ENCODE measurements at places on chromosomes 2 and 18.

DNA sequence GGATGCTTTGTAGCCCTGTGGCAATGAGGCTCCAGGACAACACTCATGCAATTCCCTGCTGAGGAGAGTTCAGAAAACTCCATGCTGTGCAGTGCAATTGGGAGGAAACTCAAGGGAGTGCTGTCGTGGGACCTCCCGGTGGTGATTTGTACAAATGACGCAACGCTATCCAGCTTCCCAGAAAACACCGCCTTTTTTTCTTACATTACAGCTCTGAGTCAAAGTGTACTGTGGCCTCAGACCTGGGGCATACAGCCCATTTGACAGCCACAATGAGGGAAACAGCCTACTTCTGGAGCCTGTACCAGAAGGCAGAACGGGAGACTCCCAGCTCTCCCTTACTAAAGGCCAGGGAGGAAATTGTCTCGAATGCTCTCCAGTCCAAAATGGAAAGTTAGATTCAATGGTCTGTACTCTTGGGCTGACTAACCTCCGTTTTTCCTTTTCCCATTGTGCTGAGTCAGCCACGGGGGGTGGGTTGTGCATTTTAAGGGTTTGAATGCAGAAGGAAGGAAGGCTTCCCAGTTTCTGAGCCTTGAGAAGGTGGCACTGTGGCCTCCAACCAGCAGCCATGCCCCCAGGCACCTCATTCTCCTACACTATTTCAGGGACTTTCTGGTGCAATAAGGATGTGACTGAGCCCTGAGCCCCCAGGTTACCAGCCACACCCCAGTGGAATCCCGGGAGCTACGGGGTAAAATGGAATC is 16.4 kb upstream of the CYP1B1 start:
- DNase-seq, result no peak

DNA sequence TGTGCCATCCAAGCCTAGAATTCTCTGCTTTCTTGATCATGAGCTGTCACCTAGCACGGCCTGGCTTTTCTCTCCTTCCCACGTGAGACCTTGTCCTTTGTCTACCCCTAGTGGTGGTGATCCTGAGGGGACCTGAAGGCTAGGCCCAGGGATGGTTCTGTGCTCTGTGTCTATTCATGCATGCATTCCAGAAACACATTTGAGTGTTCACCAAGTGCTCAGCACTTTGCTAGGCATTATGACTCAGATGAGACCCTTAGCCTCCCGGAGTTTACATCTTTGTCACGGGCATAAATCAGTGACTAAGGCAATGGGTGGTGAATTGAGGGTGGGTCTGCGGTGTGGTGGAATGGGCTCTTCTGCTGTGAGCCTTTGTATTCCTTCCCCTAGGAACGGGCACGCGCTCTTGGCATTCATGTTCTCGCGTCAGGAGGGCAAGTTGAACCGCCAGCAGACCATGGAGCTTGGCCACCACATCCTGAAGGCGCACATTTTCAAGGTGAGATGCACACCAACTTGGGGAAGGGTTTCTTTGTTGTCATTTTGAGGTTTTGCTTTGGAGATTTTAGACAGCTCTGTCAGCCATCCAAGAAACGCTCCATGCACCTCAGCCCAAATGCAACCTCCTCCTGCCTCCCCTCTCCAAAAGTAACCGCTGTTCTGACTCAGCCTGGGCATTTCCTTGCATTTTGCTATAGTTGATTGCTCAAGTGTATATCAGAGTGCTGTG is 100.9 kb downstream of the WDSUB1 start:
- DNase-seq, result no peak

GRCh38 chr2:95109260-95109659 is 12.3 kb downstream of the MRPS5 start:
- no peak for DNase-seq

- DNase-seq, result no peak
Observed at GRCh38 chr2:637406-637776, 39.8 kb downstream of the TMEM18 start.

DNA sequence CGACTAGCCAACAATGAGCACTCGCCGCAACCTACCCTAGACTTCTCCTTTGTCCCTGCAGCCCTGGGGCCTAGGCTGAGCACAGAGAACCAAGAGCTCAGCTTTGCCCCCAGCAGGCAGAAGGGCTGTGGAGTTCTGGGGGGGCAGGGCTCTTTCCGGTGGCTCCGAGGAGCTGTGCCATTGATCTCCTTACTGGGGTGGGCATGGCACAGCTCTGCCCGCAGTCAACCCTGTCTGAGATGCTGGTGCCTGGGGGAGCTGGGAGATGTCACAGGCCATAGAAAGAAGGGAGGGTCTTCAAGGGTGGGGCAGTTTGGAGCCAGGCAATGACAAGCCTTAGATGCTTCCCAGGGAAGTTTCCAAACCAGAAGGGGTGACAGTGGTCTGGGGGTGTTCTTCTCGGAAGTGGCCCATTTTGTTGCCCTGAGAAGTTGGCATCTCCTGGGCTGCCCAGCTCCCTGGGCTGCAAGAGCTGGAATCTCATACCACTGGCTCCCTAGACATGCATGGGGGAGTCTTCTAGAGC is 14.1 kb upstream of the GPR55 start:
- no peak for DNase-seq

- DNase-seq, result no peak
Observed at GRCh38 chr2:113977660-113978523, 88.0 kb downstream of the ACTR3 start.

DNA sequence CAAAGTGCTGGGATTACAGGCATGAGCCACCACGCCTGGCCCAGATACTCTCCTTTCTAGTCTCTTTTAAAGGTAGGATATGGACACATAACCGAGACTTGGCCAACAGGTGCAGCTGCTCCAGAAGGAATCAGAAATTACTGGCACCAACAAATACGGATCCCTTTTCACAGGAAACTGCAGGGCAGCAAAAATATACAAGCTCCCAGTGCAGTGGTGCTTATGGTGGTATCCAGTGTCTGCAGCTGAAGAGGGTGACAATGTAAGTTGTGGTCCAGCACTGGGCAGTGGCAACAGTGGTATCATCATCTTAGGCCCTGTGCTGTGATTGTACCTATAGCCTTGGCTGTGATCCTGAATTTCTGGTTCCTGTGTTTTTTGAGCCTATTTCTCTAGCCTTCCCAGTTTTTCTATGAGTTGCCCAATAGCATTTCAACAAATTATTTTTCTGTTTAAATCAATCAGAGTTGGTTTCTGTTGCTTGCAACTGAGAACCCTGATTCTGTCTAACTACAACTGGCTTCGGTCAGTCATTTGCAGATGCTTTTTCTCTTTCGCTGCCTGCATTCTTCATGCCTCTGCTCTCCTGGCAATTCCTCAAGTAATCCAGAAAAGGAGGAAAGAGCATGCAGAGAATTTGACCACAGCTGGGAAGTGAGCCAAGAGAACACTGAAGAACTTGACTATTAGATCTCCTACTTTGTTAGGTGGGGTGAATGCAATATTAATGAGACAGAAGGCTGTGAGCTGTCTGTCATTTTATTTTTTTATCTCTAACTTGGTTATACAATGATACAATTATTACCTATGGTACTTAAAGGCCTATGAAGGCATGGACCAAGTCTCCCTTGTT is 30.8 kb upstream of the EML4 start:
- DNase-seq, result no peak

- DNase-seq, result no peak
Observed at GRCh38 chr2:146131785-146132184, 1611.9 kb upstream of the ZEB2 start.

- no peak for DNase-seq
Observed at GRCh38 chr18:12744103-12744502, 41.3 kb downstream of the PSMG2 start.

GRCh38 chr2:172442072-172442895 is 14.9 kb downstream of the ITGA6 start:
- no peak for DNase-seq

- DNase-seq, result no peak
Observed at GRCh38 chr2:121099329-121100290, 185.4 kb downstream of the TFCP2L1 start.

GRCh38 chr2:65583061-65583460 is 150.7 kb upstream of the SPRED2 start:
- no peak for DNase-seq

Measured in stimulated activated CD8-positive, alpha-beta memory T cell treated with anti-CD3 and anti-CD28 coated beads, Interleukin-4, amount 100 ng/mL, for 4 hours (primary cell).